ENCODE measurements at places on chromosomes 2 and 18.

- no peak for DNase-seq
Measured at GRCh38 chr2:50042771-50043170, 888.5 kb upstream of the FSHR start.

DNA sequence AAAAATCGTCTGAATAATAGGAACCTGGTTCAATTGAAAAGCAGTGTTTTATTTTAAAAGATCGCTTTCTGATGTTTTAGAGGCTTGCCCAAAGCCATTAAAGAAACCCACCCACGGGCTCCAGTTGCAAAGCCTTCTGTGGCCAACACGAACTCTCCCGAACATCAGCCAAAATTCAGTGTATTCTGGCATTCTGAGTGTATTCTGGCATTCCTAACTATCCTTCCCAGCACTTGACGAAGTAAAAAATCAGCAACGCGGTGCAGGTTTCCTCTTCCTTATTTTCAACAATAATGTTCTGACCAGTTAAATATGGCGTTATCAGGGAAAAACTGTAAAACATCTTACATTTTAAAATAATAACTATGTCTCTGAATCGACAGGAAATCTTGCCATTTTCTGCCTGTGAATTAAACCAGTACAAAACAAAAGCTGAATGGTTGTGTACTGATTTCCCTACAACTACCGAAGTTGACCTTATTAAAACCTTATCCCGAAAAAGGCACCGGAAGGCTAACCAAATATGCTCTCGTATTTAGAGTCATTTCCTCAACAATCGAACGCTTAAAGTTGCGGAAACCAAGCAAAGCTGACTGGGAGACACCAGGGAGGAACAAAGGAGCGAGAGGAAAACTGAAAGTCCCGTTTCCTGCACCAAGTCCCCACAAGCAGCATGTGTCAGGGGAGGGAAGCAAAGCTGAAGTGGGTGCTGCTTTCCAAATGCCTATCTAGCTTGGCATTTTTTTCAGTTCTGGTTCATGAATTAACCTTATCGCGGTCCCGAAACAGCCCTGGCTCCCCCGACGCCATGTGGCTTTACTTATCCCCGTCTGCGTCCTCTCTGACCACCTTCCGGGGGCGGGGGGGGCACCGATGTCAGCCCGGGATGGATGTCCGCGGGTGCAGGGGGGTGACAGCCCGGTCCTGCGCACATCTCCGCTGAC lies 44.3 kb downstream of the ZNF516 start:
- no peak for DNase-seq

GRCh38 chr2:174292908-174293307 lies 41.8 kb upstream of the SP9 start:
- DNase-seq: no peak

- DNase-seq: peak; percentile 77
Measured at GRCh38 chr2:231714639-231715498, 6.5 kb downstream of the PTMA start.

GRCh38 chr18:75638776-75639471 lies 211.4 kb upstream of the SMIM21 start:
- no peak for DNase-seq

- no peak for DNase-seq
Measured at GRCh38 chr18:51082571-51083267, 52.7 kb downstream of the SMAD4 start.

- no peak for DNase-seq
Measured at GRCh38 chr2:229335877-229336346, 64.8 kb upstream of the PID1 start.

GRCh38 chr2:163133602-163134001 lies 295.0 kb upstream of the KCNH7 start:
- no peak for DNase-seq

DNA sequence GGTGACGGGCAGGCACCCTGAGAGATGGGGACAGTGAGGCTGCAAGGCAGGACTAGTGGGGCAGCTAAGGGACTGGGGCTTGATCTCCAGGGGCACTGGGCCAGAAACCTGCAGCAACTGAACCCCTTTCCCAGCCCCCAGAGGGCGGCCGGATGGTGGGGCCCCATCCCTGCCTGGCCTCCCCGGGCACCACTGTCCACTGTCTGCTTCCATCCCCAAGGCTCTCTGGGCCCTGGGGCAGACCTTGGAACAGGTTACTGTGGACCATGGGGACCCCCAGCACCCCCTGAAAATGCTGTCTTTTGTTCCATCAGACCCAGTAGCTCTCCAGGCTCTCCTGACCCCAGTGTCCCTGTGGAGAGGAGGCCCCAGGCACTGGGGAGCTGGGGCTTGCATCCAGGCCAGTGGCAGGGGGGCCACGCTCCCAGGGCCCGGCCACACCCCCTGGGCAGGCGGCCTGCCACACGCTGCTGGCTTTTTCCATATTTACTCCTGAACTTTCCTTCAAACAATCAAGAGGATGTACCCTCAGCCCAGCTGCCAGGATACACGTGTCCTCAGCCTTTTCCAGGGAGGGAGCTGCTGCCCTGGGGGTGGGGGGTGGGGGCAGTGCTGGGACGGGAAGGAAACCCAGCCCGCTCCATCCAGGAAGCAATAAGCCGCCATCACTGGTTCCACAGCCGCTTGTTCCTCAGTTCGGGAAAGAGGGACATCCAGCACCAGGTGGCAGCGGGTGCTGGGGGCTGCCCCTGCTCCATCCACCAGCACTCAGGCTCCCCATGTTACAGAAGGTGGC lies 102.3 kb upstream of the ODC1 start:
- DNase-seq: no peak

DNA sequence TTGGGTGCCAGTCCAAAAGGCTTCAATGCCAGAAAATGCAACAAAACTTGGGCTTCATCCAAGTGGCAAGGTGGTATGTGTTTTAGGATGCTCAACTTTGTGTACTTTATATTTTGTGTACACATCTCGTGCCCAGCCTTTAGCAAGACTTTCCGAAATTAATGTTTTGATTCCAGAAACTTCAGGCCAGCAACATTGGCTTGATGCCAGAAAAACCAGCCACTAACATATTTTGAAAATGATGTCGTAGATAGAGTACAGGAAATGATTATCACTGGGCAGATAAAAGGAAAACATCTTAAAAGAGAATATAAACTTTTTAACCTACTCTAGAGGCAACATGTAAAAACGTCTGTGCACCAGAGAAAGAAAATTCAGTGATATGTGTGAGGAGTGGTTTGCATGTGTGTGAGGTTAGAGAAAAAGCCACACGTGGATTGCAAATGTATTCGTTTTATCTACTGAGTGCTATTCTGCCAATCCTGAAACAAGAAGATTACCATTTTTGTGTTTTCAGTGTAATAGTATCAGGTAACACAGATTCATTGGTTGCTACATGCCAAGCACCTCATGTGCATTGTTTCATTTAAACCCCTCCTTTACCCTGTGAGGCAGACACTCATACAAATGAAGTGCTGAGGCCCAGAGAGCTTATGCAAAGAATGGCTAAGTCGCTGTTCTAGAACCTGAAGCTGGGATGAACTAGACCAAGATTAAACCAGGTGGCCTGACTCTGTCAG lies 264.8 kb downstream of the C1D start:
- no peak for DNase-seq

- DNase-seq: no peak
Measured at GRCh38 chr18:22459491-22459890, 41.8 kb upstream of the CTAGE1 start.

- DNase-seq: no peak
Measured at GRCh38 chr2:175135177-175135576, 32.8 kb downstream of the ATF2 start.

- no peak for DNase-seq
Measured at GRCh38 chr2:121094101-121094500, 190.9 kb downstream of the TFCP2L1 start.

GRCh38 chr2:206799083-206799482 lies 33.7 kb downstream of the FASTKD2 start:
- no peak for DNase-seq

- no peak for DNase-seq
Measured at GRCh38 chr18:37471637-37472036, 94.0 kb downstream of the CELF4 start.

DNA sequence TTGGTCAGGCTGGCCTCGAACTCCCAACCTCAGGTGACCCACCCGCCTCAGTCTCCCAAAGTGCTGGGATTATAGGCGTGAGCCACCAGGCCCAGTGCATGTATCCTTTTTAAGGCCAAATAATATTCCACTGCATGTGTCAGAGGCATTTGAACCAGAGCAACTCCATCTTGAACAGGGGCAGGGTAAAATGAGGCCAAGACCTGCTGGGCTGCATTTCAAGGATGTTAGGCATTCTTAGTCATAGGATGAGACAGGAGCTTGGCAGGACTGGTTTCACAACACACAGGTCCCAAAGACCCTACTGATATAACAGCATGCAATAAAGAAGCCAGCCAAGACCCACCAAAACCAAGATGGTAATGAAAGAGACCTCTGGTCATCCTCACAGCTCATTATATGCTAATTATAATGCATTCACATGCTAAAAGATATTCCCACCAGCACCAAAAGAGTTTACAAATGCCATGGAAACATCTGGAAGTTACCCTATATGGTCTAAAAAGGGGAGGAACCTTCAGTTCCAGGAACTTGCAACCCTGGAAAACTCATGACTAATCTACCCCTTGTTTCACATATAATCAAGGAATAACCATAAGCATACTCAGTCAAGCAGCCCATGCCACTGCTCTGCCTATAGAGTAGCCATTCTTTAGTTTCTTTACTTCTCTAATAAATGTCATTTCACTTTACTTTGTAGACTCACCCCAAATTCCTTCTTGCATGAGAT lies 204.6 kb downstream of the RAB3GAP1 start:
- no peak for DNase-seq

DNA sequence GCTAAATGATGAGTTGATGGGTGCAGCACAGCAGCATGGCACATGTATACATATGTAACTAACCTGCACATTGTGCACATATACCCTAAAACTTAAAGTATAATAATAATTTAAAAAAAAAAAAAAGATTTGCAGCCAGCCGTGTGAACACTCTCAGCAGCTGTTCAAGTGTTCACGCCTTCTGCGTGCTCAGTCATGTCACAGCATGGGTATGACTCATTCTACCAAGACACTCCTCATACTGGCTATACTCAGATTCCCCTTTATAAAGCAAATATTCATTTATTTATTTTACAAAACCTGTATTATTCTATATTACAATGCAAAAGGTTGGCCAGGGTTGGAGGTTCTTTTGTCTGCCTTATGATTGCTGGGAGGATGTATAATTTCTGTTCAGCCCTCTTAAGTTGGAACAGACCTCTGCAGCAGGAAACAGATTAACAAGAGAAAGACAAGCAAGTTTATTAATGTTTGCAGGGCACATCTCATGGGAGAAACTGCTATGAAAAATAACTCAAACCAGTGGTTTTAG lies 1230.6 kb upstream of the CHAC2 start:
- DNase-seq: no peak

GRCh38 chr2:127225186-127225960 lies 5.3 kb upstream of the CYP27C1 start:
- DNase-seq: no peak

GRCh38 chr2:225173909-225174308 lies 131.6 kb upstream of the DOCK10 start:
- no peak for DNase-seq

DNA sequence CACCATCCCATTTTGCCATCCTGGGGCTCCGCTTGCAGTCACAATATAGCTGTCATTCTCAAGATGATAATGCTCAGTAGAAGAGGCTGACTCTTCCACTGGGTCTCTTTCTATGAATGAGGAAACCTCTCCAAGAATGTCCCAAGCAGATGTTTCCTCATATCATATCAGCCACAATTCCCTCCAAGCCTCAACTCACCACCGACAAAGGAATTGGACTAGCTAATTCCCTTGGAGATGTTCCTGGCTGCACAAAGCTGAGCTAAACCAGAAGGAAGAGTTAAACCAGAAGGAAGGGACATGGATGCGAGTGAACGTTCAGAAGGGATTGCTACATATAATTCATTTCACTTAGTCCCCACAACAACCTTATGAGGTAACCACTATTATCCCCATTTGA lies 65.0 kb upstream of the NPAS2 start:
- DNase-seq: no peak

DNA sequence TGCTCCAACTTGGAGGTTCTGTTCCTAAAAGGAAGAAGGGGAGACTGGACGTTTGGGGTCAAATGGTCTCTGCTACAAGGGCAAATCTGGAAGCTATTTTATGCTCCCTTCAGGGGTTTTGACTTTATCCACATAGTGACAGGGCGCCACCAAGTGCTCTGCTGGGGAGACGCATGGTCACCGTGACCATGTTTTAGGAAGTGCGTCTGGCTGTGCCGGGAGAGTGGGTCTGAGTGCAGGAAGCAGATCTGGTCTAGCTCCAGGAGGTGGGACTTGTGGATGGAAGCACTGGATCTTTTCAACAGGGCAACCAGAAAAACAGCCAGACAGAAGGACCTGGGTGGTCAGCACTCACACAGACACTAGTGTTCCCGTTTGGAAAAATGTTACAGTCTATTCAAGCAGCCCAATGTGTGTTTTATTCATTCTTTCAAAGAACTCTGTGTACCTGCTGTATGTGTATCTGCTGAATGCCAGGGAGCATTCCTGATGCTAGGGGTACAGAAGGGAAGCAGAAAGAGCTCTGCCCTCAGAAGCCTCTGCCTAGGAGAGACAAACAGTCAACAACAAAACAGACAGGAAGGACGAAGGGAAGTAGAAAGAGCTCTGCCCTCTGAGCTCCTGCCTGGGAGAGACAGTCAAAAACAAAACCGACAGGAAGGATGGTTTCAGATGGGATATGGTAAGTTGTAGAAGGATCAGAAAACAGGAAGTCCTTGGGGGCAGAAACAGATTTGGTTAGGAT lies 14.3 kb downstream of the IMPA2 start:
- peak; percentile 33 for DNase-seq

GRCh38 chr2:174568425-174568824 lies 29.2 kb downstream of the WIPF1 start:
- DNase-seq: no peak

GRCh38 chr2:176081837-176082524 lies 1.8 kb downstream of the EVX2 start:
- DNase-seq: no peak

GRCh38 chr18:58532298-58532697 lies 96.6 kb downstream of the ALPK2 start:
- no peak for DNase-seq

- DNase-seq: no peak
Measured at GRCh38 chr18:3495691-3496430, 45.9 kb downstream of the TGIF1 start.

- DNase-seq: no peak
Measured at GRCh38 chr2:239365071-239365781, 35.6 kb downstream of the HDAC4 start.

- DNase-seq: no peak
Measured at GRCh38 chr18:1232867-1233266, 328.2 kb downstream of the ADCYAP1 start.

DNA sequence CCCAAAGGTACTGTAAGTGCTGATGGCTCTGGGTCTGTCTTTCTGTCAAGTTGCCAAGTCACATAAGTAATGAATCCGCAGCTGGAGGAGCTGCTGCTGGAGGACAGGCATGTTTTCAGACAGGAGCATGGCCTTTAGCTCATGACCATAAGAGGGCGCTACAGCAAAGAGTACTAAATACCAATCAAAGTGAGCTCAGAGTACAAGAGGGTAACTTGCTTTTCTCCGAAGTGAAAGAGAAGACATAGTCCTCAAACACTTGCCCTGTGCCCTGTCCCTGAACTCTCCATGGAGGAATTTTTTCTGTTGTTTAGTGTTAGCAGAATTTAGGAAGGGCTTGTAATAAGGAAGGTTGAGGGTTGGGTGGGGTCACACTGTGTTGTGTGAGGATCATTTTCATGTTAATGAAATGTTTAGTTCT lies 58.0 kb upstream of the EML6 start:
- peak; percentile 18 for DNase-seq

Measured in stimulated activated CD4-positive, alpha-beta T cell treated with anti-CD3 and anti-CD28 coated beads, Interleukin-1b, Interleukin-23, amount 100 ng/mL, for 24 hours (primary cell).